ENCODE measurements at places on chromosomes 4 and X.

GRCh38 chrX:127085939-127086338, 266.4 kb downstream of the PRR32 start:
- no peak for DNase-seq

DNA sequence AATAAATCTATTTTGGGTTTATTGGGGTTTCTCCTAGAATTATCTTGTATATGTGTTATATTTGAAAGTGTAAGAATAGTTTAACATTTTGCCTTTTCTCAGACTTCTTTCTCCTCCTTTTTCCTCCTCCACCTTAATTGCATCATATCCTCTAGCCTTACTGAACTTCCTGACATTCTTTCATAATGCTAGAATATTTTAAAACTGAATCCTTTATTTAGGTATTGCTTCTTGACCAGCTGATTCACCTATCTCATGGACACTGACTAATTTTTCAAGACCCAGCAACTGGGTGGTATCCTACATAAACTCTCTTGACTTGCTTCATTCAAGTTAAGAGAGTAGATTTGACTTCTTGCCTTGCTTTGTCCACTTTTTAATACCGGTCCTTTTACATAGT, 1508.9 kb downstream of the STIM2 start:
- no peak for DNase-seq

- DNase-seq: no peak
Observed at GRCh38 chr4:118281611-118282442, 71.0 kb downstream of the PRSS12 start.

DNA sequence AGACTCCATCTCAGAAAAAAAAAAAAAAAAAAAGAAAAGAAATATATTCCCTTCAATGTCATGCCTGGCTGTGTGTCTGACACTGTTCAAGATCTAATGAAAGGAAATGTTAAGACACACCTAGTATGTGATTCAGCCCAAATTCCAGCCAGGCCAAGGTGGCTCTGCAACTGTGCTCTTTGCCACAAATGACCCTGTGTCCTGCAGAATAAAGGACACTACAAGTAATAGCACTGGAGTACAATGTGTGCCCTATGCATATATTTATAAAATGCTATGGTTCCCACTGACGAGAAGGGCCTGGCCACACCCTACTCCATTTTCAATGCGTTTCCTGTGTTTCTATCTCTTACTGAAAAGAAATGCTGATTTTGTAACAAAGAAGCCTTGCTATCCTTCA, 98.0 kb upstream of the SORBS2 start:
- DNase-seq: no peak

DNA sequence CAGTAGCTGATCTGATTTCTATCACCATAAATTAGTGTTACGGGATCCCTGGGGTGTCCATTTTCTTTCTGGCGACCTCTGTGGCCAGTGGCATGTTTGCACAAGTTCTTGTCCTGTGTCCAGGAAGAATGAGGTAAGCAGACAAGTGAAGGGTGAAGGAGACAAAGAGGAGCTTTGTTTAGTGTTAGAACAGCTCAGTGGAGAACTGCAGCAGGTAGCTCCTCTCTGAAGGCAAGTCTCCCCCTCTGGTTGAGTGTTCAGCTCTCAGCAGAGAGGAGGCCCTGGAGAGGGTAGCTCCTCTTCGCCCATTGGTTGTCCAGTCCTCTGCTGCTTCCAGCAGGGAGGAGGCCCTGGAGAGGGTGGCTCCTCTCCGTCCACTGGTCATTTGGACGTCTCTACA, 47.2 kb downstream of the DMP1 start:
- DNase-seq: no peak

DNA sequence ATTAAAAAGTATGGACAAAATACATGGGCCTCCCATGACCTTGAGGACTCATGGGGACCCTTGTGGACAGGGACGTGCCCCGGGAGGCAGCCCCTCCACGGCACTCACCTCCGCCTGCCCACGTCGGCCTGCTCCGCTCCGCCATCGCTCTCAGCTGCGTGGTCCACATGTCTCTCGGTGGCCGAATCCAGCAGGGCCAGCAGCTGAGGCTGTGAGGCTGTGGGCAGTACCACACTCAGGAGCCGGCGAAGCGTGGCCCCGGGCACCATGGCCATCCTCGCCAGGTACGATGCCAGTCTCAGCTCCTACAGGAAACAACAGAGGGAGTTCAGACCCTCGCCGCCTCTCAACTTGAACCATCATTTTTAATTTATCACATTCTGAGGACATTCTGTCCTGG, 140.0 kb downstream of the EVC2 start:
- DNase-seq: no peak

DNA sequence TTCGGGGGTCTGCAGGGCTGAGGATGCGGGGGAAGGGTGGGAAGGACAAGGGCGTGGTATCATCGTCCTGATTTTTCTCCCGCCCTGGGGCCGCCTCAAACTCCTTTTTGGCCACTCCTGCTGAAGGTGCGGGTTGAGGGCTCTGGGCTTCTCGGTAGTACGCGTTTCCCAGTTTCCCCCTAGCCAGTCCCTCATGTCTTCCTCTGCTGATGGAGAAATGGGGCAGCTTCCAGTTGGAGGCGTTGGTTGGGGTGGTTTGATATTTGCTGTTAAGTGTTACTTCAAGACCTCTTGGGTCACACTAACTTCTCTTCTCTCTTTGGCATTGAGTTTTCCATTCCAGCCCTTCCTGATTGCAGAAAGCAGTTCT, 482 bp downstream of the GSTCD start:
- DNase-seq: no peak

DNA sequence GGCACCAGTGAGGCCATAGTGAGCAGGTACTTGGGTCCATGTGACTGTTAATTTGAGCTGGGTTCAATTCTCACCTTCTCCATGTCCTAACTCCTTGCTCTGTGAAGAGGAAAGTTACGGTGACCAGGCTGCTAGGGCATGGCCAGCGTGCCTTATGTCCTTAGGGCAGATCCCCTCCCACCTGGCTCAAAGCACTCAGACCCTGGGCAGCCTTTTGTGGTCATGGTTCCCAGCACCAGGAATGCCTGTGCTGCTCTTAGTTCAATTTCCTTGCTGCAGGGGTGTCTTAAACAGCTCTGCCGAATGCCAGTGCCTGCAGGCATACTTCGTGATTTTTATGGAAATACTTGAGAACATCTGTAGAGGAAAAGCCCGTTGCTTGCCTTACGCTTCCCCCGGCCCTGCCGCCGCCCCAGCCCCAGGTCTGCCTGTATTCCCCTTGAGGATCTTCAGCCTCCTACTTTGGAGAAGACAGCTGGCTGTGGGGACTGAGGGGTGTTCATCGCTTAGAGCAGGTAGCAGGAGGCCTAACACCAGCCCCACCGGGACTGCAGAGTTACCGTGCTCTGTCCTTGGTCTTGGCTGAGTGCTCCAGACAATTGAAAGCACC, 3.1 kb upstream of the CDK16 start:
- no peak for DNase-seq

- no peak for DNase-seq
Observed at GRCh38 chrX:119190831-119191230, 45.3 kb upstream of the PGRMC1 start.

DNA sequence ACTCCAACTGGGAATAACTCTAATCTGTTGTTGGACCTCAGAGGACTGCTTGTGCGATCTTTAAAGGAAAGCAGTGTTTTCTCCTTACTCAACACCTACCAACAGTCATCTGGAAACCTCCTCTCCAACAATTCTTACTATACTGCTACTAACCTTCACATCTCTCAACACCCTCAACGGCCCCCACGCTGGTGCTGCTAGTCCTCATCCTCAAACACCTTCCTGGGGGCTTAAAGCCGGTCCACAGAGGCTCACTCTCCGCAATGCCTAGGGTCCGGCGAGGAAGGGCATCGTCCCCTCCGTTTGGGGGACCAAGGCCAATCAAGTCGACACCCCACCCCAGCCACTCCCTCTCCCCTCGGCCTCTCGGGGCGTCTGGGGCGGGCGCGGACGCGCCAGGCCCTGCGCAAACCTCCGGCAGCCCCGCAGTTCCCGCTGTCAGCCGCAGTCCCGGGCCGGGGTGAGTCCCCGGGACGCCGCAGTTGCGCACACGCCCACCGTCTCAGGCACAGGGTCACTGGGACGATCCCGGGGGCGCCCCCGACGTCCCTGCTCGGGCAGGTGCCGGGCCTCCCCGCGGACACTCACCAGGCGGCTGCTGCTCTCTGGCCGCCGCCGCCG, 418 bp downstream of the TAB3 start:
- no peak for DNase-seq

DNA sequence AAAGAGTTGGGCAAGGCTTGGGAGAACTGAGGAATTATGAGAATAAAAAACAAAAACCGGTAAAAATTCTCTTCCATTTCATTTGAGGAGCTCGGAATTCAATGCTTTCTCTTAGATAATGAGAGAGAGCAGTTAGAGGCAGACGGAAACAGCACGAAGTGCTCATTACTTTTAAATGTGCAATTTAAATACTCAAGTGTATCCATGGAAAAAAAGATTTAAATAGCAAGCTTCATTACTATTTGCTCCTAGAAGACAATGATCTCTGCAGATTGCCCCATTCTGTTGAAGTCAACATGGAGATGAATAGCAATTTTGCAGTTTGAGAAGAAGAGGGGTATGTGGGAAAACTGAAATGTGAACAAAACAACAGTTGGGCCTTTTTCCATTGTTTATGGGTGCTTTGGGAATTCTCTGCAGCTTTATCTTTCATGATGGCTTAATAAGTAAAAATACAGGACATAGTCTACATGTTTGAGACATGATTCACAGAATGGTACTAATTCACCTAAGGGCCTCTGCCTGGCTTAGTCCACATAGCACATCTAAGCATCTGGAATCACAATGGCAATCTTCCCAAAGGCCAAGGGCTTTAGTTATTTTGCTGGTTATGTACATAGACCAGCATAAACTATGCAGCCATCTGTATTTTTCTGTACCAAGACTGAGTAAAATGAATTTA, 512.7 kb upstream of the FAT1 start:
- no peak for DNase-seq

DNA sequence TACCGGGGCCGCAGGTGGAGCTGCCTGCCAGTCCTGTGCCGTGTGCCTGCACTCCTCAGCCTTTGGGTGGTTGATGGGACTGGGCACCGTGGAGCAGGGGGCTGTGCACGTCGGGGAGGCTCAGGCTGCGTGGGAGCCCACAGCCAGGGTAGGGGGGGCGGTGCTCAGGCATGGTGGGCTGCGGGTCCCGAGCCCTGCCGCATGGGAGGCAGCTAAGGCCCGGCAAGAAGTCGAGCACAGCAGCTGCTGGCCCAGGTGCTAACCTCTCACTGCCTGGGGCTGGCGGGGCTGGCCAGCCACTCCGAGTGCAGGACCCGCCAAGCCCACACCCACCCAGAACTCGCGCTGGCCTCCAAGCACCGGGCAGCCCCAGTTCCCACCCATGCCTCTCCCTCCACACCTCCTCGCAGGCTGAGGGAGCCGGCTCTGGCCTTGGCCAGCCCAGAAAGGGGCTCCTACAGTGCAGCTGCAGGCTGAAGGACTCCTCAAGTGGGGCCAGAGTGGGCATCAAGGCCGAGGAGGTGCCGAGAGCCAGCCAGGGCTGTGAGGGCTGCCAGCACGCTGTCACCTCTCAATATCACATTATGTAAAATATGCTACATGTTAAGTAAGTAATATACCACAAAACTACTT, 104.1 kb downstream of the COX7B2 start:
- DNase-seq: no peak

DNA sequence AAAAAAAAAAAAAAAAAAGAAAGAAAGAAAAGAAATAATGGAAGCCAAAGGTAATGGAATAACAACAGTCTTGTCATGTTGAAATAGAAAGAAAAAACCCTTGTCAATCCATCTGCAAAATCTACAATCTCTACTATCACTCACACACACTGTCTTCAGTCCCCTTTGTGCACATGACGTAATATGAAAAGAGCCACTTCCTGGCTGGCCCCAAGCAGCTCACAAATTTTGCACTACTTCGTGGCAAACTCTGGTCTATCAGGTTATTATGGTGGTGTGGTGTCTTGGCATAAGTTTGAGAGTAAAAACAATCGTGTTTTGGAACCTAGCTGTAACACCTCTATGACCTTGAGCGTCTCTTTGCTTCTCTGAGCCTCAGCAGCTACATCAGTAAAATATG, 8.3 kb upstream of the AFAP1 start:
- DNase-seq: no peak

- no peak for DNase-seq
Observed at GRCh38 chr4:183022617-183023016, 76.4 kb upstream of the WWC2 start.

DNA sequence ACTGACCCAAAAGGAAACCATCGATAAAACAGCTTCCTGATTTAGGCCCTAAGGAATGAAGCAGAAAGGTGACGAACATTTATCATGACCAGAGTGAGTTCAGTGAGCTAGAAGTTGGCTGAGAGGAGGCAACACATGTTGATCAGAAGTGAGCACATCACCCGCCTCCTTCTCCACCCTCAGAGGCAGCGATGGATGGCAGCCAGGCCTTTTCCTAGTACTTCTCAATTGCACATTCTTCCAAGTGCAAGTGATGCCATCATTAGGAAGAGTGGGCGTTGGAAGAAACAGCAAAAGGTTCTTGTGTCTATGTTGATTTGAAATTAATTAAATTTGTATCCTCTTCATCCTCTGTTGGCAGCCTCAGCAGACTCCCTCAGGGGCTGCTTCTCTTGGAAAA, 51.7 kb downstream of the TMEM154 start:
- DNase-seq: no peak

All from stromal cell of bone marrow (primary cell).